ENCODE measurements at places on chromosomes 2 and 18.

GRCh38 chr18:11883153-11883552 lies 25.0 kb downstream of the MPPE1 start:
- DNase-seq: no peak

GRCh38 chr2:22748909-22749308 lies 636.1 kb upstream of the KLHL29 start:
- DNase-seq: no peak

DNA sequence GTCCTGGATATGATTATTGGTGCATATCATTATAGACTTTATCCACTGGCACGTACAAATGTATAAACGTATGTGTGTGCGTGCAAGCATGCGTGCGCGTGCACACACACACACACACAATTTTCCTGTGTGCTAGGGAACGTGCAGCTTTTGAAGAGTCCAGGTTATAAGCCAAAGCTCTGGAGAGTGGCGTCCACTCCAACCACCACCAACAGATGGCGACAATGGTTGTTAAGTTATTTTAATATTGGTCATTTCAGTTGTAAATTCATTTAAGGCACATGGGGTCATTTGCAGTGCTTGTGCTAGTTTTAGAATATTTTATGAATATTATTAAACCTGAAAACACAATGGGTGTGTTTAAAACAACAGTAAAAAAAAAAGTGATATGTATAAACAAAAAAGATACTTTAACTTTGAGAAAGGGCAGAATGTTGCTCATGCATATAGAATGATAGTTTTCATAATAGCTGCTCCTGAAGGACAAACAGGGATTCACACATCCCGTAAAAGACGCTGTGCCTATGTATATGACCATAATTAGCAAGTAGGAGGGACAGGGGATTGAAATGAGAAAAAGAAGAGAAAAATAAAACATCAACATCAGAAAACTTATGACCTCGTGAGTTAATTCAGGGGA lies 124.2 kb upstream of the ITGB6 start:
- peak; percentile 61 for DNase-seq

GRCh38 chr2:223416815-223417610 lies 185.1 kb downstream of the SCG2 start:
- no peak for DNase-seq

- no peak for DNase-seq
Measured at GRCh38 chr2:12048550-12048949, 302.1 kb downstream of the LPIN1 start.

- DNase-seq: no peak
Measured at GRCh38 chr2:226256237-226256636, 543.4 kb downstream of the IRS1 start.

DNA sequence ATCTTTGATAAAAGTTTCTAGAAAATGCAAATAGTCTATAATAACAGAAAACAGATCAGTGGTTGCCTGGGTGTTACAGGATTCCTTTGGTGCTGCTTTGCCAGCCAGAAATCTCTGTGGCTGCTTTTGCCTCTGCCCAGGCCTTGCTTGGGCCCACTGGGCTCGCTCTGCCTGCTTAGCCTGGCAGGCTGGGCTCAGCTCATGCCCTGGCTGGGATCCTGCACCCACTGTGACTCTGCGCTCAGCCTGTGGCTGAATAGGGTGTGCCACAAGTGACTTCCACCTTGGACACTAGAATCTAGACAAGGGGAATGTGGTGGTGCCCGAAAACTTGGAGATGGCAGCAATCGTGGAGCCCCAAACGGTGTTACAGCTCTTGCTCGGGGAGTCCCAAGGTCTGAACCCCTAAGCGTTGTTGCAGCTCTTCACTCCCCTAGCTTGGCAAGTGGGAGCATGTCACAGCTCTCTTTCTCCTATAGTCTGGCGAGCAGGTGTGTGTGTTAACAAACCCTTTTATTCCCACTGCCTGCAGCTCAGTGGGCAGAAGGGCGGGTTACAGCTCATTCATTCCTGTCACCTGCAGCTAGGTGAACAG lies 50.9 kb downstream of the FBXO48 start:
- no peak for DNase-seq

DNA sequence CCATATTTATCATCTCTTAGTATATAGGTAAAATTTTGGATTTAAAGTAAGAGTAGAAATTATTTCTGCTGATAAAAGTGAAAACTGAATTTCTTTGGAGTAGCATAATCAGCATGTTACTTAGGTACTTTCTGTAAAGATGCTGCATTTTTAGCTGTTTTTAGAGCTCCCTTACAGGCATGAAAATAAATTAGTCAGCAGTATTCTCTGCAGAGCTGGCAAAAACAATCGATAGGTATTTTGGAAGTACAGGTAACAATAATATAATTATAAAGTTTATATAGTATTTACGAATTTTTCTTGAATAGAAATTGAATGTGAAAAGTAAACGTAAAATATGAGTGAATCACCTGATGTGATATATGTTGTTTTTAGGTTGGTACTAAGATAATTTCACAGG lies 83.3 kb downstream of the MIB1 start:
- no peak for DNase-seq

DNA sequence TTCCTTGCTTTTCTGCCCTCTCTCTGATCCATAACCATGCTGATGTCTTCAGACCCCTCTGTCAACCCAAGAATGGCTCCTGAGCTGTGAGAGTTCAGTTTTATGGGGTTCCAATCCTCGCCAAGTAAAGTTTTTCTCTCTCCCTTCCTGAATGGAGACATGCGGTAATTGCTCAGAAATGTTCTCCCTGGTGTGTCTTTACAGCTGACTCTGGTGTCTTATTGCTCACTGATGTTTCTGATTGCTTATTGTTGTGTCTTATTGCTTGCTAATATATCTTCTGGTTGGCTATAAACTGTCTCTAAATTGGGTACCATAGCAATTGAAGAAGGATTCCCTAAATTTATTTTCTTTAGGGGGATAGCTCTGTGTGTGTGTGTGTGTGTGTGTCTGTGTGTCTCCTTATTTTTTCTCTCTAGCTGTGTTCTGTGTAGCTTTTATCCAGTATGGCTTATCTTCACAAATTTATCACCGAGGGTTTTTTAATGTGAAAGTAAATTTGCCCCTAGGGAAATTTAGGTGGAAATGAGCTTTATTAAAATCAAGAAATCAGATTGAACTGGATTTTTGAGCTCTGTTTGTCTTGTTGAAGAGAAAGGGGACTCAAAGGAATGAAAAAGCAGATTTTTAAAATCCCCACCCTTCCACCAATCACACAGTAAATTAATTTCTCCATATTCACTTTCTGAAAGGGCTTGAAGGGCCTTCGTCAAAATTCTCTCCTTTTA lies 19.5 kb downstream of the MGAT5 start:
- DNase-seq: no peak

GRCh38 chr2:42116195-42117181 lies 52.7 kb upstream of the EML4 start:
- no peak for DNase-seq

- DNase-seq: no peak
Measured at GRCh38 chr2:154698296-154698720, at the start of gene KCNJ3. Gene KCNJ3 (plus strand): TSS chr2:154698695. CDS start chr2:154698776, 81 bp downstream.

DNA sequence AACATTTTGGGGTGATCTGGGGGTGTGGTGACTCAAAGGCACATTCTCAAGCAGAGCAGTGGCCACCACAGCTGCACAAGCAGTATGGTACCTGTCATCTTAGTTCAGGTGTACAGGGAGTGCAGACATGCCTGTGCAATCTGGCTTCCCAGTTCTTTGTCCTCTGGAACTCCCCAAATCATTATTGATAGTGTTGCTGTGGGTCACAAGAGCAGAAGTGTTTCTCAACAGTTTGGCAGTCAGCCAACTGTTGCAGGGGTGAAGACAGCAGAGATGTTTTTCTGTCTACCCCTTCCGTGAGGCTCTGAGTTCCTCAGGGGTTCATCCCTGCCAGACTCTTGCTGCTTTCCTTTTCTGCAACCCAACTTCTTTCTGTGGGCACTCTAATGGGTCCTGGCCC lies 206.5 kb upstream of the ZSWIM2 start:
- no peak for DNase-seq

GRCh38 chr18:3692113-3692621 lies 242.2 kb downstream of the TGIF1 start:
- no peak for DNase-seq

GRCh38 chr18:76801567-76802505 lies 20.5 kb upstream of the ZNF236 start:
- DNase-seq: peak; percentile 48

DNA sequence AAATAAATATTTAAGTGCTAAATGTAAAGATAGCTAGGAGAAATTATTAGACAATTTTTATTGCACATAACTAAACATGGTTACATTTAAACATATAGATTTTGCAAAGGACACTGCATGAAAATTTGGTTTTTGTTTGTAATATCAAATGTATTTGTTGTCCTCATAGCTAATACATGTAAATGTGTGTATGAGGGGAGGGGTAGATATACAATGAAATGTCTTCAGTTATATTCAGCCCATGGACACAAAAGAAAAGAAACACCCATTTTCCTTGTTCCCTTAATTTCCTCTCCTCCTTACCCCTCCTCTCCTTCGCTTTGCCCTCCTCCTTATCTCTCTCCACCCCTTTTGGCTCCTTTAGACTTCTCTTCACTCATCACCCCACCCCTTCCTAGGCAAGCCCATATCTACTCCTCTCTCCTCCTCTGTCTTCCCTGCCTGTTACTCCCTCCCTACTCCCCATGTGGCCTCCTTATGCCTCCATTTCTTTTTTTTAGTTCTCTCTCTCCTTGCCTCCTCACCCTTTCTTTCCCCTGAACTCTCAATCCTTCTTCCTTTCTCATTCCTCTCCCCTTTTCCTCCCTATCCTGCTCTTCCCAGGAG lies 1.4 kb downstream of the COL3A1 start:
- no peak for DNase-seq

GRCh38 chr18:9608298-9608697 lies 6.1 kb downstream of the PPP4R1 start:
- no peak for DNase-seq

DNA sequence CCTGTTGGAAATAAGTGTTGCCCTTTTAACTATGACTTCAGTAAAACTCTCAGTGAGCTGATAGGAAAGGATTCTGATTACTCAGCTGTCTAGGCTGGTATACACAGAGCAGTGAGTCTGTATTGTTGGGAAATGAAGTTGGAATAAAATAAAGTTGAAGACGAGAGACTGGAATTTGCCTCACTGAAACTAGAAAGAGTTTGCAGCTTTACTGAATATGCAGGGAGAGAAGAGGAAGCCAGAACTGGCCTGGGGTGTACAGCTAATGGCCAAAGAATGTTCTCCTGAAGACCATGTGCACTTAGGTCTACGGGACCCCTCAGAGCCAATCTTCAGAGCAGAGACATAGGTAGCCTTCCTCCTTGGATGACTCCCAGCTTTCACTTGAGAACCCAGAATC lies 26.5 kb downstream of the EIF4E2 start:
- no peak for DNase-seq

DNA sequence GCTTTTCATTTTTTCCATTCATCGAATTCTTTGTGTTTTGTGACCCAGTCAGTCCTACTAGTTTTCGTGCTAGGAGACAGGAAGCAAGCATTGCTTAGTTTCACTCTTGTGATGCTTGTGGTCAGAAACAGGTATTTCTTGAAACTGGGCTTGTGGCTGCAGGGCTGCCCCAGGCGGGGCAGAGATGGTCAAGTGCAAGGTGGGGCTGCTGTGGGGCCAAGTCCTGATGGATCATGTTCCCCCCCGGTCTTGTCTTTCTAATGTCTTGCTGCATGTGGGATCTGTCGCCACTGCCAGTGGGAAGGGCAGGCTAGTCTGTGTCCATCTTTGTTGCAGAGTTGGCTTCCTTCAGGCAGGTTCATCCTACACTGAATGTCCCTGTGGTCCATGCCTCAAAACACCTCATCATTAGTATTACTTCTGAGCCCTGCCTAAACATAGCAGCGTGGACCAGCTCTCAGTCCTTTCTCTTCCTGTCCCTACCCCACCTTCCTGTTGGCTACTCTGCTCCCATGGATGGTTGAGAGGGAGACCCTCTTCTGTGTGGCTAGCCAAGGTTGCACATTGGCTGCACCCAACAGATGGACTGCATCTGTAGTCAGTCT lies 38.7 kb downstream of the INPP4A start:
- no peak for DNase-seq

- DNase-seq: no peak
Measured at GRCh38 chr2:46170611-46171350, 126.4 kb upstream of the EPAS1 start.

- DNase-seq: peak; percentile 18
Measured at GRCh38 chr2:16613539-16614011, 52.1 kb downstream of the CYRIA start.

DNA sequence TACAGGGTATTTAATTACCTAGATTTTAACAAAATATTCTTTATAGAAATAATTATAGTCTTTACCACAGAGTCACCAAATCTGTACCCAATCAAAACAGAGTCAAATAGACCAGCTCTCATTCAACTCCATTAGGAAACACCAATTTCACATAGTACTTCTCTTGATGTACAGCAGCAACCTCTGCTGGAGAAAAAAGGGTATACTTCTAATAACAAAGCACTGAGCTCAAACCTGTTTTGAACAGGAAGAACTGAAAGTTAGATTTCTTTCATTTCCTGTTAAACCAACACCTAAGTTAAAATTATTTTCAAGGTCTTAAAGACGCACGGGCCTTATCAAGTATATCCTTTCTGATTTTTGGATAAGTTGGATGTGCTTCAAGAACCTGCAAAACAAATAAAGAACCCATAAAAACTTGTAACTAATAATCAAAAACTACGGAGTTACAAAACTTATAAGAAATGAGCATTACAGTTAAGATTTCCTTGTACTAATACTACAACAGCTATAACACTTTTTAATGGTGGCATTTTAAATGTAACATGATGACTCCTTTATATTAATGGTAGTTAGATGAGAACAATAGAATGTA lies 79.0 kb downstream of the TTC21B start:
- DNase-seq: peak; percentile 88

GRCh38 chr2:223856584-223856983 lies 19.2 kb upstream of the AP1S3 start:
- DNase-seq: no peak

DNA sequence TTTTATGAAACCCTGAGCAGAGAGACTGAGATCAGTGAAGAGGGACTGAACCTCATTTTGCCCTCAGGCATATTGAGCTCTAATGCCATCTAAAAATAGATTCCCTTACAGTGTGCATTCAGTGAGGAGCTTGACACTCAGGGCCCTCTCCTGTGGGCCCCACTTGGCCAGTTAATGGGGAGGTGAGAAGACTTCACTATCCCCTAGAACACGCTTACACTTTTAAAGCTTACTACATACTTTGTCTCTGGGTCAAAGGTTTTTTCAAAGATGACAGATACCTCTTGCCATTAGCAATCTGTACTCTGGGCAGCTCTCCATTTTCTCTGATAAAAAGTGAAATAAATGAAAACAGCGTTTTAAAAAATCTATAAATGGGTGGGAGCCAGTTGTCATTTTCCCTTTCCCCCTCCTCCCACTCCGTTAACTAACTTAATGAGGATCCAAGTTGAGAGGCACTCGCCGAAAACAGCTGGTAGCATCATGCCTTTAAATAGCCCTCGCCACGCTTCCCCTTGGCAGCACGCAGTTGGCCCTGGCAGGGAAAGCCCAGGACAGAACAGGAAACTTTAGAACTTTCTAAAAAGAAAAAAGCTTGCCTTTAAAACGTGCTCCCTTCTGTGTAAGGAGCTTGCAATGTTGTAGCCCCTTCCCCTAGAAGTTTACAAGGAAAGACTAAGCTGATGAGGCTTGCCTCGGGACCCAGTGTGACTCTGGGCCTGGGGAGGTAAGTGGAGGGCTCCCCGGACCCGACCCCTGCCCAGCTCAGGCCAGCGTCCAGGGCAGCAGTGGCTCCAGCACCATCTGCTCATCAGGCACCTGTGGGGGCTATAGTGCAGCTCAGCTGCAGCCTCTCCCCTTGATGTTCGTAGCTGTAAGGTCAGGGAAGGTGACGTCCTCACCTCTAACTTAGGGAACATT lies 58.8 kb upstream of the FOSL2 start:
- no peak for DNase-seq
